ENCODE measurements at places on chromosomes 1 and 21.

- no peak for DNase-seq
Measured at GRCh38 chr21:38900499-38900898, 94.8 kb downstream of the ETS2 start.

DNA sequence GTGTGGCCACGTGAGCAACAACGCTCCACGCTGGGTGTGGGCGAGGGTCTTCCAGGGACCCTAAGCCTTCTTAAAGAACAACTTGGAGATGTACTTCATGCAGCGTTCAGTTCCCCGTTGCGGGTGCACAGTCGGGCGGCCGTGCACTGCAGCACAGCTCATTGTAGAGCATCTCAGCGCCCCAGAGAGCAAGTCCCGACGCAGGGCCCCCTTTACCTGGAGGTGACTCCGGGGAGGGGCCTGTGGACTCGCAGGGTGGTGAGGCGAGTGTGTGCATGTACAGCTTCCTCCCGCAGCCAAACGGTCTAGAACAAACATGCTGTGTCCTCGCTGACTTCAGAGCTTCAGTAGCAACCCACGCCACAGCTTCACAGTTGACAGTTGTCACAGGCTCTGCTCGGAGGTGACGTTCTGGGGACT is 19.5 kb downstream of the RRP1 start:
- no peak for DNase-seq

DNA sequence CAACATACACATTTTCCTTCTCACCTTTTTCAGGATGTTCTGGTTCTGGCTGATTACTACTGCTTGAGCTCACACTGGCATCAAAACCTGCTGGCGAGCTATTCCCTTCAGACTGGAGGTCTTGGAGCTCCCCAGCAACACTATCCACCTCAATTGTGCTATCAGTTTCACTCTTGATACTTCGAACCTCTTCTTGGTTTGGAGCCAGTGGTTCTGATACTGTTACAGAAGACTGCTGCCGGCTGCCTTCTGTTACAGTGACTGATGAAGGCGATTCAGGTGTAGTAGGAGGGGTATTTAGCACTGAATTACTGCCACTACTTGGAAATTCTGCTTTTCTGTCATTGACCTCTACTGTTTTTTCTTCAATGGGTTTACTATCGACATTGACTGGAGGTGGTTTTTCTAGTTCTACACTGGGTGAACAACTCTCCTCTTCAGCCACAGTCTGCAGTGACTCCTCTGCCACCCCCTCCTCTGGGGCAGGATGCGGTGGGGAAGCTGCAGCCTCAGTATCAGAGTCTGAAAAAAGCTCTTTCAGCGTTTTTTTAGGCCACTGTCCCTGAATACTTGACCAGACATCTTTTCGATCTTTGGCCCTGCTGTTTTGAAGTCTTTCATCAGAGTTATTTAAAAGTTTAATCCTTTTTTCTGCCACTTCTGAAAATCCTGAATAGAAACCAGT is 20.7 kb upstream of the RBM34 start:
- DNase-seq = no peak

GRCh38 chr1:227808566-227808965 is 6.9 kb upstream of the PRSS38 start:
- DNase-seq = no peak

- no peak for DNase-seq
Measured at GRCh38 chr21:33569991-33570390, 18.5 kb downstream of the DONSON start.

GRCh38 chr21:32411350-32412161 is 950 bp upstream of the EVA1C start:
- peak; percentile 96 for DNase-seq

DNA sequence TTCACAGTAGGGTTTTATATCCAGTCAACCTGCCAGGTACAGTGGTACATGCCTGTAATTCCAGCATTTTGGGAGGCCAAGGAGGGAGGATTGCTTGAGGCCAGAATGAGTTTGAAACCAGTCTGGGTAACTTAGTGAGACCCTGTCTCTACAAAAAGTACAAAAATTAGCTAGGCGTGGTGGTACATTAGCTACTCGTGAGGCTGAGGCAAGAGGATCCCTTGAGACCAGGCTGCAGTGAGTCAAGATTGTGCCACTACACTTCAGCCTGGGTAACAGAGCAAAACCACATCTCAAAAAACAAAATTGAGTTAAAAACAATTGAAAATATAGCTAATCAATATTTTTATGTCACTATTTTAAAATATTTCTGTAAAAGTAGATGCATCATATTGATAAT is 33.2 kb downstream of the DDI2 start:
- no peak for DNase-seq

DNA sequence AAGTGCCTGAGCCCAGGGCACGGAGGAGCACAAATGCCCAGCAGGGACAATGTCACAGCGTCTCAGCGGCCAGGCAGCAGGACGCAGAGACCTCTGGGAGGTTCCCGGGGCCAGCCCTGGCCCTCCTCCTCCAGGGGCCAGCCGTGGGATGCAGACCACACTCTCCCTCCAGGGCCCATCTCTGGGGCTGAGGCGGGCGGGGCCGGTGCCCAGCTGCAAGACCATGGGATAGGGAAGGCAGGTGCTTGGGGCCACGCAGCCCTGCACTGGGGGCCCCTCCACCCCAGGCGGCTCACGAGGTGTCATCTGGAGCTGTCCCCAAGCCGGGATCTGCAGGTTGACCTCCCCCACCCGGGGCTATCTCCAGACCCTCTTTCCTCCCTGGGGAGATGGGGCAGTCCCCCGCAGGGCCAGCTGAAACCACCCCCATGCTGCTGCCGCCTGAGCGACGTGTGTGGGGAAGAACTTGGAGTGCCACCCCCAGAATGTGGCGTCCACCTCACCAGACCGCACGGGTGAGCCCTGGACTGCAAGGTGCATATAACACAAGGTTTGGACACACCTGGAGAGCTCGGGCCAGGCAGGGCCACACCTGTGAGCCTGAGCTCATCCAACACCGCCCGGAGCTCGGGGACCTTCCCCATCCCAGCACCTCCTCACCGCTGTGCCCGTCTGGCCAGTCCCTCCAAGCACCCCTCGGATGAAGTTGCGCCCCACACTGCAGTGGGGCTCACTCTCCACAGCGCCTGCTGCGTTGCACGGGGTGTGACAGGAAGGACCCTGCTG is 4.1 kb upstream of the TTLL10 start:
- no peak for DNase-seq

- no peak for DNase-seq
Measured at GRCh38 chr1:179079113-179079761, 2.6 kb upstream of the TOR3A start.

DNA sequence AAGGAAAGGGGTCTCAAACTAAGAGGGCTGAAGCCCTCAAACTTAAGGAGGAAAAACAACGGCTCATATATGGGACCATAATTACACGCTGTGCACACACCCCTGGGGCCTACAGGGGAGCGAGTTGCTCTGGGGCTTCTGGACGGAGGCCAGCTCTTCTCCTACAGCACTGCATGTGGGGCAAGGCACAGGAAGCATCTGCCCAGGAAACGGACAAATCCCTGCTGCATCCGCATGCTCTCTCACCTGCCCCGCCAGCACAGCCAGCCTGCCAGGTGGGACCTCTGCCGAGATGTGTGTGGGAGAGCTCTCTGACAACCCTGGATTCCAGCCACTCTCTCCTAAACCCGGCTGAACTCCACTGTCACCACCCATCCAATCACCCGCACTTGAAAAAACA is 54.1 kb downstream of the MRPL37 start:
- no peak for DNase-seq

DNA sequence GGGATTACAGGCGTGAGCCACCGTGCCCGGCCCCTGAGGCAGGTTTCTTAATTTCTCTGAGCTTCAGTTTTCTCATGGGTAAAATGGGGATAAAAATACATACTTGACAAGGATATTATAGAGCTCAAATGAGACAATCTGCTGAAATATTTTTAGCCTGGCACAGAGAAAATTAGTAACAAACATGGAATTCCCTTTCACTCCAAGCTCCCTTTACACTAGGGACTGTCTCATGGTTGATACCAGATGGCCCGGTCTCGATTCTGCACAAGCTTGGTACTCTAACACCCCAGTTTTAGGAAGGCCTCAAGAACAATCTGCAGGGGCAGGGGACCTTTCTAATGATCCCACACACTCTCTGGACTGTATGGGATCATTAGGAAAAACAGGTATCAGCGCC is 671.7 kb downstream of the SMYD3 start:
- no peak for DNase-seq

DNA sequence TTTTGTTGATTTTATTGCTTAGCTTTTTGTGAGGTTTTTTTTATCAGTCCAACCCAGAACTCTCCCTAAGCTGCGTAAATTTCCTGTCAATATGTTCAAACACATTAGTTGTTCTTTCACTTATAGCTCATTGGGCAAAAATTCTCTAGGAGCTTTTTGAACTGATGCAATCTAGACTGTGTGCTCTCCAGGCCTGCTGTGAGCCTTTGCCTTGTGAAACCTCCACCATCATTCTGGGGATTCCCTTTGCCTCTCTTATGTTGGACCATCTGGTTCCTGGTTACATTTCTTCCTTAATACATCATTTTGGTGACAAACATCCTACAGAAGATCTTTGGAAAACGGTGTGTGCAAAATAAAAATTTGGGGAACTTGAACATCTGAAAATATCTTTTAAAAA is 247.2 kb downstream of the LRRC7 start:
- no peak for DNase-seq

GRCh38 chr1:53378061-53378460 is 50.2 kb upstream of the LRP8 start:
- DNase-seq = peak; percentile 43

DNA sequence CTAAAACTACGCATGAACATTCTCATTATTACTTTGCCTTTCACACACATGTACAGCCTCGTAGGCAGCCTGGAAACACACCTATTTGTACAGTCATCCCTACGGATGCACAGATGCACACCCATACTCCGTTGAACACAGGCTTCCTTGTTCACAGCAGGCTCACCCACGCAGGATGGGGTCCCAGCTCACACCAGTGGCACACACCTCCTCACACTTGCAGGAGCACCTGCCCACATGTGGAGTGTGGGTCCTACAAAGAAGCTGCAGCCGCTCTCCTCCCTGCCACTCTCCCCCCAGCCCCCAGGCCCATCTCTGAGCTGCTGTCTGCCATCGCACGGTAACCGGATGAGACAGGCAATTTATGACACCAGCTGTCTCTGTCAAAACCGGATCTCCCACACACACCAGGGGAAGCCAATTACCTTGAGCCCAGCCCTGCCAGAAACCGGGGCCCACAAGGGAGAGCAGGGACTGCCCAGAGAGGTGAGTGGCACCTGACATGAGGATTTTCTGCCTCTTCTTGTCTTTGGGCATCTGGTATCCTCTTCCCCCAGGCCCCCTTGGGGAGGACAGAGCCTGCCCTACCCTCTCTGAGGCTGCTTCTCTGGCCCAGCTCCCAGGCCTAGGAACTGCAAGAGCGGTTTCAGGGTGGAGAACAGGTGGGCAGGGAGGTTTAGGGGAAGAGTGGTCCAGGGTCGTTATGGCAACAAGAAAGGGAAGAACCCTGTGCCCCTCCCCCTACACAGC is 175.4 kb downstream of the IGSF21 start:
- DNase-seq = no peak

- no peak for DNase-seq
Measured at GRCh38 chr1:39293375-39294070, 89.0 kb downstream of the MACF1 start.

GRCh38 chr1:36096500-36097432 is 8.1 kb downstream of the ADPRS start:
- no peak for DNase-seq
